Mesothelial cell of epicardium (in vitro differentiated cells): ENCODE measurements at places on chromosomes 12 and 14.
A peak's percentile ranks its signal among the peaks of the same experiment; 100 is the strongest.

DNA sequence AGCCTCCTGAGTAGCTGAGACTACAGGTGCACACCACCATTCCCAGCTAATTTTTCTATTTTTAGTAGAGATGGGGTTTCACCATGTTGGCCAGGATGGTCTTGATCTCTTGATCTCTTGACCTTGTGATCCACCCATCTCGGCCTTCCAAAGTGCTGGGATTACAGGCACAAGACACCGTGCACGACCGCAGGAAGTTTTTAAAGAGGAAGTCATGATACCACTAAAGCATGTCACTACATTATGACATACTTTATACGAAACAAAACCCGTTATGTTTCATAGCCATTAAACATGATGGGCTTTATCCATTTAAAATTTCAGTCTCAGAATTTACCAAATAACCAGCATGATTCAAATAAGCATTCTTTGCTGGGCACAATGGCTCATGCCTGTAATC is 83.8 kb upstream of the DUSP6 start:
- DNase-seq, result no peak

DNA sequence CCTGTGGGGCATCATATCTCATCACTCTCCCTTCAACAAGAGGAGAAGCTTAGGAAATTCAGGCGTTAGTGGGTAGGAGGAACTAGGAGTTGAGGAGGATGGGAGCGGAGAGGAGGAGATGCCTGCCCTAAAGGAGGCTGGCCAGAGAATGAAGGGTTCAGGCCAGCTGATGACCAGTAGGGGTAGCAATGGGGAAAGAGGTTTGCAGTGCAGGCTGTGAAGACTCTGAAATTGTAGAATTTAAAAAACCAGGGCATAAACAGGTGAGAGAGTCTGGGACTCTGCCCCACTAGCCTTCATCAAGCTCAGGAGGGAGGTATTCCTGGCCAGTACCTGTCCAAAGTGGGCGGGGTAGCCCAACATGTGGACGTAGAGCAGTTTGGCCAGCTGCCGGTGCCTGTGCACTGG is 809 bp downstream of the AP1G2 start:
- no peak for DNase-seq

GRCh38 chr12:64682572-64683277 is 72.4 kb downstream of the RASSF3 start:
- DNase-seq, result no peak

GRCh38 chr12:95720146-95720545 is 70.4 kb downstream of the NTN4 start:
- no peak for DNase-seq

DNA sequence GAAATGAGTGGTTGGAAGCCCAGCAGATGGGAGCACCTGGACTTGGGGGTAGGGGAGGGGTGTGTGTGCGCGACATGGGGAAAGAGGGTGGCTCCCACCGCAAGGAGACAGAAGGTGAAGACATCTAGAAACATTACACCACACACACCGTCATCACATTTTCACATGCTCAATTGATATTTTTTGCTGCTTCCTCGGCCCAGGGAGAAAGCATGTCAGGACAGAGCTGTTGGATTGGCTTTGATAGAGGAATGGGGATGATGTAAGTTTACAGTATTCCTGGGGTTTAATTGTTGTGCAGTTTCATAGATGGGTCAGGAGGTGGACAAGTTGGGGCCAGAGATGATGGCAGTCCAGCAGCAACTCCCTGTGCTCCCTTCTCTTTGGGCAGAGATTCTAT is 9.2 kb downstream of the GABARAPL1 start:
- DNase-seq, result no peak

- DNase-seq, result no peak
These were observed 173.1 kb downstream of the DUSP6 start for GRCh38 chr12:89179245-89179644.

GRCh38 chr12:125081427-125081826 is 16.2 kb downstream of the AACS start:
- DNase-seq, result no peak

- no peak for DNase-seq
These were observed 76.4 kb upstream of the RMST start for GRCh38 chr12:97386133-97386581.

- DNase-seq, result no peak
These were observed 23.6 kb downstream of the RASSF3 start for GRCh38 chr12:64633940-64634337.

GRCh38 chr12:68673788-68674187 is 13.0 kb upstream of the NUP107 start:
- no peak for DNase-seq

- no peak for DNase-seq
These were observed 907.0 kb downstream of the BCL11B start for GRCh38 chr14:98364961-98365360.

DNA sequence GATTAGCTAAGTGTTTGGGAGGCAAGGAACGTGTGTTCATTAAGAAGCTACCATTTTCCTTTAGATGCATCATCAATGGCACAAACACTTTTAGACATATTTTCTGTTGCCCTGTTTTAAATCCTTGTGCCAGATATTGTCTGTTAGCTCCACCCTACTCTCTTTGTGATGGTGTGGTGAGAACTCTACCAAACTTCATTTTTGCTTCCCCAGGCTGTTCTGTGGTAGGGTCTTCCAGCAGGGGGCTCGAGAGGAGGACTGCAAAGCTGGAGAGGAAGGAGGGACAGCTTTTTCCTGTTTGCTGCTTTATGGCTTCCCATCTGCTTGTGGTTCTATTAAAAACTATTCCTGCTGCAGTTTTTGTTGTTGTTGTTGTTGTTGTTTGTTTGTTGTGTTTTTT is 23.8 kb upstream of the STRAP start:
- no peak for DNase-seq

DNA sequence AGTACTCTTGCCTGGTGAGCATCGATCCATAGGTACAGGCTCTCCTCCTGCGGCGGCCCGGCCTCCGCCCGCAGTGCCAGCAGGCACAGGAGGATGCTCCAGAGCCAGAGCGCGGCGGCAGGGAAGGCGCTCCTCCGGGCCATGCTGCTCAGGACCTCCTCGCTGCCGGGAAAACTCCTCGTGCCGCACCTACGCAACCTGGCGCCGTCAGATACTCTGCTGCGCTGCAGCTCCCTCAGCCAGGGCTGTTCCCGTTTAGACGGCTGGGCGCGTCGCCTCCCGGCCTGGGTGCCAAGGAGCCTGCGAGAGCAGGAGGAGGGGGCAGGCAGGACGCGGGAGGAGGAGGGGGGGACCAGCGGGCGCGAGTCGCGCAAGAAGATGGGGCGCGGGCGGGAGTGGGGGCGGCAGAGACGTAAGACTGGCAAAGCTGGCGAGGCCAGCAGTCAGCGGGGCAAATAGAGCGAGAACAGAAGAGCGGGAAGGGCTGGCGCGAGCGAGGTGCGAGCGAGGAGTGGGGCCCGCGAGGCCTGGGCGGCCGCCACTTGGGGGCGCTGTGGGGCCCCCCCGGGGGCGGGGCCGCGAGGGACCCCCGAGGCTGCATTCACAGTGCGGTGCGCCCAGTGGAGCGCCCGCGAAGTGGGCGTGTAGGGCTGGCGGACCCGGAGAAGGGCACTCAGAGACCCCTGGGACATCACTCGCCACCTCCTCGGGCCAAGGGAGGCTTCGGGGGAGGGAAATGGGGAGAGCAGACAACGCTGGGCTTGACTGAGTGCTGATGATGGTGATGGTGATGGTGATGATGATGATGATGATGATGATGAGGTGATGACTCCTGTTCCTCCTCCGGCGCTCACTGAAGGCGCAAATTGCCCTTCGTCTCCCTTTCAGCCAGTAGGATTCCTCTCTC is at the start of gene WIF1:
WIF1 (minus strand) TSS at position 257 of the 907 bp plus-strand sequence; CDS start at position 143, 114 bp downstream.
- DNase-seq, result peak; percentile 26

DNA sequence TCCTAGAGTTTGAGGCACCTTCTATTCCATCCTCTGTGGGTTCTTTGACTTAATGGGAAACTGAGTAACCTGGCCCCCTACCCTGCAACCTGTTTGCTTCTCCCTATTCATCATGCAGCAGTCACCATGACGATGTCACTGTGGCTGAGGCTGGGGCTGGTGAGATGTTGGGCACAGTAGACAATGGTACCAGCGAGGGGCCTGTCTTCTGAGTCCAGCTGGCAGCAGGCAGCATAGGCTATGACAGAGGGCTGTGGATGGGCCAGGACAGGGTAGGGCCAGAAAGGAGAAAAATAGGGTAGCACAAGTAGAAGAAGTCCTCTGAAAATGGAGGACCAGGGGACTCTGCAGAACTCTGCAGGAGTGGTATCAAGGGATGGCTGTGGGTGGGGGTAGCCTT is 2.0 kb downstream of the CIROP start:
- DNase-seq, result no peak

DNA sequence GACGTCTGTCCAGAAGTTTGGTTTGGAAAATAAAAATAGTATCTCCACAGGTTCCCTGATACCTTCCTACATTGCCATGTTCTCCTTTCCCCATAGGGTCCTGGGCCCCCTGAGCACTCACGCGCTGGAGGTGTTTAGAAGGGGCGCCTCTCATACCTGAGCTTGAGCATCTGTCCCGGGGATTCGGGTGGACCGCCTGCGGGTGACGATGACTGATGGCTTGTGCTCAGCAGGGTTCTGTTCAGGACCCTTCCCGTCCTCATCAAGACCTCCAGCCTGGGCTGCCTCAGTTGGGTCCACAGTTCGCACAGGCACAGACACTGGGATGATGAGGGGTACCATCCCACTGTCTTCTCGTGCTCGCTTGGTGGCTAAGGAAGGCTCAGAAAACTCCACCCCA is 22.7 kb upstream of the PNMA1 start:
- DNase-seq, result no peak

- no peak for DNase-seq
These were observed 344.7 kb downstream of the NELL2 start for GRCh38 chr12:44531320-44531971.

- no peak for DNase-seq
These were observed 55.0 kb upstream of the NELL2 start for GRCh38 chr12:44930972-44931600.

DNA sequence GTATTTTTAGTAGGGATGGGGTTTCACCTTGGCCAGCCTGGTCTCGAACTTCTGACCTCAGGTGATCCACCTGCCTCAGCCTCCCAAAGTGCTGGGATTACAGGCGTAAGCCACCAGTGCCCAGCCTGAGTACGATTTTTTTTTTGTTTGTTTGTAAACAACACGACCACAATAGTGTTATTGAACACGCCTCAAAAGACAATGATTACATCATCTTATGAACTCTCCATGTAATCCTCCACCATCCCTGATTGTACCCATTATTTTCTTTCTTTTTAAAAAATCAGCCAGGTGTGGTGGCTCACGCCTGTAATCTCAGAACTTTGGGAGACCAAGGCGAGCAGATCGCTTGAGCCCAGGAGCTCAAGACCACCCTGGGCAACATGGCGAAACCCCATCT is 25.1 kb upstream of the TBX3 start:
- DNase-seq, result no peak

- no peak for DNase-seq
These were observed 148.2 kb upstream of the LMNTD1 start for GRCh38 chr12:25701290-25701689.

DNA sequence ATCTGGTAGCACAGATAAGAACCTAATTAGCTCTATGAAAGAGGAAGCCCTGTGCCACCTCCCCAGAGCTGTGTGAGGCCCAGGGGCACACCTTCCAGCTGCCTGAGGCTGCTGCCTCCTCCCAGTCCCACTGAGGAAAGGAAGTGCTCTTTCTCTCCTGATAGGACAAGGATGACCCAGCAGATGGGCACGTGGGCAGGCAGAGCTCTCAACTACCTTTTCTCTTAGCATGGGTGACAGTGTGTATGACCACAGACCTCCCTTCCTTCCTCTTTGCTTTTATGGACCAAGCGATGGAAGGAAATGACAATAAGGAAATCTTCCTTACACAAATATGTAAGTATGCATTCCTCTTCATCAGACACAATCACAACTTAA is 127.6 kb upstream of the AMIGO2 start:
- DNase-seq, result no peak

DNA sequence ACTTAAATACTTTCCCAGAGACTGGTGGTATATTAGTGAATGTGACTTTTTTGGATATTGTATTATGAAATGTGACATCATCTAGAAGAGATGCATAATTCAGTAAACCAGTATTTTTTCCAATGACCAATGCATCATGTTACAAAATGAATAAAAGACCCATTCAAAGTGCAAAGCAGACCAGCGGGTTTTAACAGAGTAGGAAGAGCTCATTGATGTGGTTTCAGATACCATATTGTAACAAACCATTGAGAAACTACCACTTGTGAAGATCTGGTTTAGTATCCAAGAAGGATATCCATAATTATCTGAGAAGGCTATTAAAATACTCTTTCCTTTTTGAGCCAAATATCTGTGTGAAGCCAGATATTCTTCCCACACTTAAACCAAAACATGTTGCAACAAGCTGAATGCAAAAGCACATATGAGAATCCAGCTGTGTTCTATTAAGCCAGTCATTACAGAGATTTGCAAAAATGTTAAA is 47.7 kb downstream of the MVK start:
- no peak for DNase-seq

- DNase-seq, result no peak
These were observed 1.3 kb upstream of the ARHGAP5 start for GRCh38 chr14:32075672-32076277.

- peak; percentile 86 for DNase-seq
These were observed 153.5 kb upstream of the MAX start for GRCh38 chr14:65255583-65256461.

DNA sequence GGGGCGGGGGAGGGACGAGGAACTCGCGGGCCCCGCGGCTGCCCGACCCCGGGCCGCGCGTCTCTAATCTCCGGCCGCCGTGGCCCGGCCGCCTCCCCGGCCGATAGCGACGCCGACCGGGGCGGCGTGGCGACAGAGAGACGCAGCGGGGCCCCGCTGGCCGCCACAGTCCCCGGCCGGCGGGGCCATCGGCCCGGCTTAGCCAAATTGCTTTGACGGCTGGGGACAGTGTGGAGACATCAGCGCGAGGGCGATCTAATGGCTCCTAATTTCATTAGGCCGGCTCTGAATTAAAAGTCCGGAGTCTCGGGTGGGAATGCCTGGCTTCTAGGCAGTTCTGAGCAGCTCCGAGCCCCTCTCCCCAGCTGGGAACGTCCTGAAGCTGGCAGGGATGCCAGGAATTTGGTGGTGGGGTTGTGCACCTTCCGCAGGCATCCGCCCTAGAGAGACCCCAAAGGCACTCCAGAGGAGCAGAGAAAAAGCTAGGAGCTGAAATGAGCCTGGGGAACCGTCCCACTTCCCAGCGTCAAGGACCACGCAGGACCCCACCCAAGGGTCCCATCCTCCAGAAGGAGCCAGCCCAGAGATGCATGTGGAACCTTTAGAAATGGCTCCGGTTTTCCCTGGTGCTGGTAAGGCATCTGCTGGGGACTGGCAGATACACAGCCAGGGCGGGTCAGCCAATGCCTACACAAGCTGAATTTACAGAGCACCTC is 9.6 kb downstream of the TBX5 start:
- DNase-seq, result no peak

GRCh38 chr12:67940780-67941243 is 48.4 kb upstream of the IFNG-AS1 start:
- DNase-seq, result no peak

GRCh38 chr14:22391908-22392565 is 197.0 kb downstream of the DAD1 start:
- DNase-seq, result no peak

DNA sequence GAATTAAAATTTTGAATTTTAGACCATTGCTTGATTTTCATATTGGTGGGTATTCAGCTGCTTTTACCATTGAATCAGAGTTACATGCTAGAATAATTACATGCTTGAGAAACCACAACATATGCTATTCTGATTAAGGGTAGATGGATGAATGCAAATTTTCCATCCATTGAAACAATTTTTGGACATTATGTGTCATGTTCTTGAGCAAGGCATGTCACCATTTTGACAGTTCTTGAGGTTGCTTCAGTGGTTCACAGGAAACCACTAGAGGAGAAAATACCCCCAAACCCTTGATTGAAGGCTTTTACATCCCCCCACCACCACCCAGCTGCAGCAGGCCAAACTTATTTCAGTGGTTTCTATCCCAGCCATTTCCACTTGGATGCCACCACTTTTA is 13.5 kb downstream of the UBR7 start:
- DNase-seq, result no peak
